T-cell (primary cell): ENCODE measurements at places on chromosomes 16 and 17.

DNA sequence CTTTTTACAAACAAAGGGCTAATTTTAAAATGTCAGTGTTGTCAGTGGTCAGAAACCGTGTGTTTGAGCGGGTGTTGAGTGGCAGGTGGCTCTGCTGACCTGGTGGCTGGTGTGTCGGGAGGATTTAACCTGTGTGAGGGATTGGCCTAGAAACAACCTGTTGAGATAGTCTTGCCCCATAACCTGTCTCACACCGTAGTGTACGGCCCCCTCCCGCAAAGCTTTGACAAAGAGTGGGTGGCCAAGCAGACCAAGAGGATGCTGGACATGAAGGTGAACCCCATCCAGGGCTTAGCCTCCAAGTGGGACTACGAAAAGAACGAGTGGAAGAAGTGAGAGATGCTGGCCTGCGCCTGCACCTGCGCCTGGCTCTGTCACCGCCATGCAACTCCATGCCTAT lies 7.0 kb downstream of the COX4I1 start:
- DNase-seq = no peak

- DNase-seq = no peak
Measured at GRCh38 chr17:63329876-63330275, 116.2 kb downstream of the CYB561 start.

DNA sequence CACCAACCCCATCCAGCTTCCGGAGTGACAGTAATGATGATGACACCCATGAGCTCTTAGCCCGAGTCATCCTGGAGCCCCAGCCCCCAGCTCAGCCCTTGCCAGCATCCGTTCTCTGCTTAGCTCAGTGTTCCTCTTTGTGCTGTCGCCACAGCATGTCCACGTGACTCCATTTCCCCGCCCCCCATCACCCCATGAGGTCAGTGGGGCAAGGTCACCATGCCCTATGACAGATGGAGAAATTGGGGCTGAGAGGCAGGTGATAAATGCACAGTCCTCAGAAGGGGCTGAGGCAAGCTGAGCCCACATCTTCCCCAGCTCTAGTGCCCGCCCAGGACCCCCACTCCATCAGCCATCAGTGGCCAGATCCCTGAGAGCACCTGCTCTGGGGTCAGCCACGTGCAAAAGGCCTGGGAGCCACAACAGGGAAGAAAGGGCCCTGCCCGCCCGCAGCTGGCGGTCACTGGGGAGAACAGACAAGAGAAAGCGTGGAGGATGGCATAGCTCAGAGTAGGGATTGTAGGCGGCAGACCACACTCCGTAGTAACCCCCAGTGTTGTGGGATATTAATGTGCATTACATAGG lies 17.1 kb downstream of the ITGB4 start:
- DNase-seq = no peak

DNA sequence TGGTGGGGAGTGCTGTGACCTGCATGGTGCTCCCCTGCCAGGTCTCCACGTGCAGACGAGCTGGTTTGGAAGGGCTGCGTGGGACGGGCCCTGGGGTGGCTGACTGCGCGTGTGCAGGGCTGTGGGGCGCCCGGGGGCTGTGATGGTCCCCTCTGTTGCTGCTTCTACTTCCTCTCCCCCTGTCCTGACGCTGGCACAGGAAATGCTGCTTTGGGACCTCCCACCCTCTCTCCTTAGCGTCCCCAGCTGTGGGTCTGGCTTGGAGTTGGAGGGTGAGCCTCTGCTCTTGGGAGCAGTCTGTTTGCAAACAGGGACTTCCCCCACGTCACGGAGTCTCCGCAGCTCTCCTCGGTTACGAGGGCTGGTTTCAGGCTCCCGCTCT lies 35.2 kb downstream of the TSC2 start:
- no peak for DNase-seq

GRCh38 chr16:78895681-78896080 lies 704.9 kb downstream of the MAF start:
- no peak for DNase-seq

- DNase-seq = no peak
Measured at GRCh38 chr16:47079860-47080259, 63.9 kb downstream of the NETO2 start.

DNA sequence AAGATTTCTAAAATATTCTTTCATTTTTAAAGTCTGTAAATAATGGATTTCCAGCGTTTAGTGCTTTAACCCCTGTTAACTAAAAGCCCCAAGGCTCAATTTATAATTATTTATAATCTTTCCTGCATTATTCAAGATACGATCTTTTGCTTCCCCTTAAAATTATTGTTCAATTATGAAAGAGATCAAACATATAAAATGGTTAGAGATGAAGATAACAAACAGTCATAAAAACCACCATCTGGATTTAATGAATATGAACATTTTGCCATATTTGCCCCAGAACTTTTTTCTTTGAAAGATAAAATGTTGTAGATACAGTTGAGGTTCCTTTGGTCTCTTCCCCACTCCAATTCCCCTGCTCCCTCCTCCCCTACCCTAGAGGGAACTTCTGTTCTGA lies 17.6 kb downstream of the WWP2 start:
- DNase-seq = no peak
